ENCODE measurements at places on chromosomes 13 and 19. TPM values are rescaled to one million over a fixed set of nuclear protein-coding genes. Genes with fewer than 3 reads are reported as not detected.

MICU2 gene
- 57.7 TPM for total RNA-seq

SIGLEC12 gene
- total RNA-seq: not detected

PODNL1 gene
- 1.6 TPM for total RNA-seq

ZNF844 gene
- 2.0 TPM for total RNA-seq

Data from fibroblast of the aortic adventitia (primary cell).